ENCODE measurements at places on chromosomes 4 and X. TPM values are rescaled to one million over a fixed set of nuclear protein-coding genes. Genes with fewer than 3 reads are reported as not detected.

DNA sequence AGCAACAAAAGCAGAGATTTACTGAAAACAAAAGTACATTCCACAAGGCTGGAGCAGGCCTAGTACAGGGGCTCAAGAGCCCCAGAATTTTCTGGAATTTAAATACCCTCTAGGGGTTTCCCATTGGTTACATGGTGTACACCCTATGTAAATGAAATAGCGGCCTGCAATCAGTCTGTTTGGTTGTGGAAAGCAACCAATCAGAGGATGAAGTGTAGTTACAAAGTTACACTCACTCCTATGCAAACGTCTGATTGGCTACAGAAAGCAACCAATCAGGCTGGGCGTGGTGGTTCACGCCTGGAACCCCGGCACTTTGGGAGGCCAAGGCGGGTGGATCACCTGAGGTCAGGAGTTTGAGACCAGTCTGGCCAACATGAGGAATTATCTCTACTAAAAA is 13.8 kb upstream of the TXLNG start:
- no peak for DNase-seq

GRCh38 chrX:132470831-132471230 is 18.0 kb downstream of the MBNL3 start:
- DNase-seq = no peak

- no peak for DNase-seq
These were observed 1.2 kb upstream of the TMEM144 start for GRCh38 chr4:158208963-158209640.

- no peak for DNase-seq
These were observed 9.3 kb downstream of the STX18 start for GRCh38 chr4:4532371-4533154.

DNA sequence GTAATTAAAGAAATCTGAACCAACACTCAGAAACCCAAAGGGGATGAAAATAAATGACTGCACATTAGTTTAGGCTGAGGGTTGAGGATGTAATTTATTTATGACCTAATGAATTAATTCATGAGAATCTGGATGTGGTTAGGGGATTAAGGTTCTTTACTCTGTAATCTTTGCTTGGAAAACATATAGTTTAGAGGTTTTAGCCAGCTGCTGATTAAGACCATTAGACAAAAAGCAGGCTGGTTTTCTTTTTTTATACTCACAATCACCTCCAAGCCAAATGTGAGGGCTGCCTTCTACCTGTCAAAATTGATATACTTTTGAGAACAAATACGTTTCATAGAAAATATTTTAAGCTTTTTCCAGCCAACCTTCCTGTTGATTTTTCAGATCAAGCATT is 2705.8 kb downstream of the PCDH7 start:
- DNase-seq = no peak

- no peak for DNase-seq
These were observed 82.1 kb downstream of the BCOR start for GRCh38 chrX:40015693-40016092.

GK gene
- total RNA-seq = 16.5 TPM

DNA sequence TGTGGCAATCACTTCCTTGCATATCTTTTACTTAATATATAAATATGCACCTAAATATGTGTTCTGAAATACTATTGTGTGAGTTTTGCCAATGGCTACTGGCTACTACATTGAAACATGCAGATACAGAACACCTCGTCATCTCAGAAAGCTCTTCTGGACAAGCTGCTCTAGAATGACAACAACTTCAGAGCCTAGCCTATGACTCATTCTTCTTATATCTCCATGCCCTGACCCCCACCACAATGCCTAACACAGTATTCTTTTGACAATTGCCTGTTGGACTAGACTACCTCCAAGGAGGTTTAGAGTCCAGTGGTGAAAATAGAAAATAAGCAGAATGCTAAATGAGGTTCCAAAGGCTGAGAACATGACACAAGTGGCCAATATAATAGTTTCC is 17.6 kb upstream of the DMP1 start:
- no peak for DNase-seq

- DNase-seq = peak; percentile 30
These were observed 689 bp upstream of the TMA16 start for GRCh38 chr4:163493643-163494359.

CT45A1 gene
- total RNA-seq = not detected

GRCh38 chr4:83490876-83491450 is 6.1 kb upstream of the ABRAXAS1 start:
- DNase-seq = no peak

GRCh38 chrX:139112432-139112831 is 400.9 kb upstream of the FGF13 start:
- DNase-seq = no peak

TCP11X2 gene
- not detected for total RNA-seq

DNA sequence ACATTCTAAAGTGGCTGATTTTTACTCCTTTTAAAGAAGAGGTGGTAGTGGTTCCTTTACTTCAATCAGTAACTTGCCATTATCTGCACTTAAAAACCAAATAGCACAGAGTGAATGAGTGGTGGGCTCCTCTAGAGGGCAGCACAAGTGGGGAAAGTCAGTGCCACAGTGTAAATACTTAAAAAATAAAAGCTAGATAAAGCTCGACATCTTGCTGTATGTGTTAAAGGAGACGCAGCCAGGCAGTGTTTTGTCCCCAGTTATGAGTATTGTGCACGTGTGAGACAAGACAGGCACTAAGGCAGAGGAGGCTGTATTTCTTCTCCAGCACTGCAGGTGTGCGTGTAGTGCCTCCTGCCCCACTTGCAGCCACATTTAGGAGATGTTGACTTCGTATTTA is 24.6 kb downstream of the NAP1L5 start:
- no peak for DNase-seq

GPC4 gene
- 0.16 TPM for total RNA-seq

DNA sequence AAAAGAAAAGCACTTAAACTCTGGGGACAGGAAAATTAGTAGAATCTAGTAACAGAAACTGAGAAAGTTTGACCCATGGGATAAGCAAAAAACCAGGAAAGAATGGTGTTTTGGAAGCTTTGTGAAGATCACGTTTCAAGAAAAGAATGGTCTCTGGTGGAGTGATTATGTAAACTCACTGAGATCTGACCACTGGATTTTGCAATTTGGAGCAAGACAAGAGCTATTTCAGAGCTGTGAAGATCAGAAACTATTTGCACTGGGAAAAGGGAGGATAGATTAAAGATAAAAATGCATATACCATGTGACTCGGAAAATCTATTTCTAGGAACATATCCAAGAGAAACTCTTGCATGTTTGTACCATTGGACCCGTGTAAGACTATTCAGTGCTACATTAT is 4.3 kb downstream of the TMPRSS11D start:
- no peak for DNase-seq

DNA sequence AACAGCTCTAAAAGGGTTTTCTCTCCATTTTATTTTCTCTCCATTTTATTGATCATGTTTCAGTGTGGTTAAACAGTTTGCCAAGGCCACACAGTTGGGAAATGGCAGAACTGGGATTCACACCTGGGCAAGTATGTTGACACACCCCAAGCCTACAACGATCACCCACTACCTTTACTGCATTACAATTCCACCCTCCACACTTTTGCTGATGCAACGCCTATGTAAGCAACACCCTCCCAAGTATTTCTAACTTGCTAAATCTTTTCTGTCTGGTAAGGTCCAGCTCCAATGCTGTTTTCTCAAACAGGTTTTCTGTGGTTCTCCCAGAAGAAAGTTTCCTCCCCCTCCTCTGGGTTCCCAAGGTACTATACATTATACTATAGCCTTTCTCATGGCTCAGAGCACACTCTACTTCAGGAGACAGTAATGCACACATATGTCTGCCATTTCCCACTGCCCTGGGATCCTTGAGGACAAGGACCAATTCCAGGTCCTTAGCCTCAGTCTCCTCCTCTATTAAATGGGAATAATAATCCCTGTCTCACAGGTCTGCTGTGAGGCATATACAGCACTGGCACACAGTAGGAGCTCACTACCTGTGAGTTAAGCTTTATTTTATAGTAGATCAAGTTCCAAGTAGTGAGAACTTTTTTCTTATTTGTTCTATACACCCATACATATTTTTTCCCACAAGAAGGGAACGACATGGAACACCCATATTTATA is 27.9 kb downstream of the IQSEC2 start:
- no peak for DNase-seq

- DNase-seq = no peak
These were observed 37.3 kb downstream of the RRAGB start for GRCh38 chrX:55754861-55755294.

DNA sequence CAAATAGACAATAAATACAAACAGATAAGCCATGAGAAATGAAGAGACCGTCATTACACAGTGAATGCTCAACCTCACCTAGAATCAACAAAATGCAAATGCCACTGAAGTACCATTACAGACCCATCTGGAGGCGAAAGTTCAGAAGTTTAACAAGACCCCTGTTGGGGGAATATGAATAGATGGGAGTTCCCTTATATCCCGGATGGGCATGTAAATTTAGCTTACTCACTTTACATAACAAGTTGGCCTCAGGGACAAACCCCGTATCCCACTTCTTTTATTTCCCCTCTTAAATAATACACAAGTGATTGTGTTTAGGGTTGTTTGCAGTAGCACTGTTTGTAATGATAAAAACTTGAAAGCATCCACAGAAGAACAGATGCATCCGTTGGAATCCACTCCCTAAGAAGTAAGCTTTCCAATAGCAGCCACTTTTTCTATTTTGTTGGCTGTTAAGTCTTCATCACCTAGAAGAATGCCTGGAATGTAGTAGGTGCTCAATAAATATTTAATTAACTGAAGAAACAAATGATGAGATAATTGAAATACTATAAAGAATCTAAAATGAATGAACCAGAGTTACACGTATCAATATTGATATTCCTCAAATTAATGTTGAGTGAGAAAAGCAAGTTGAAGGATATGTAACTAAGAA is 1076.3 kb upstream of the TENM3 start:
- DNase-seq = no peak

HMX1 gene
- not detected for total RNA-seq

DNA sequence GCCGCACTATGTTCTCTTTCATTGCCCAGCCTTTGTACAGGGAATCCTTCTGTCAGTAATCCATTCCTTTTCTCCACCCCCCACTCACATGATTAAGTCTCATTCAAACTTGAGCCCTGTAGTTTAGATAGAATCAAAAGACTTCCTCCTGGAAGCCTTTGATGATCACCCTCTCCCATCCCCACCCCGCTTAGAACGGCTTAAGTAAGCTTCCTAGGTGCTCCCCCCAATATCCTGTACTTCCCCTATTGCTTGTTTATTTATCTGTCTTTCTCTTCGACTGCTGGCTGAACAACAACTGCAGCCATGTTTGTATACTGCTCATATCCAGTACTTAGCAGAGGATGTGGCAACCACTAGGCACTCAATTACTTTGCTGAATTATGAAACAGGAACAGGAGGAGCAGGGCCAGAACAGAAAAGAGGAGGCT is 38.5 kb upstream of the GPC3 start:
- no peak for DNase-seq

GRCh38 chrX:124917011-124917410 is 402.7 kb upstream of the TEX13C start:
- DNase-seq = no peak

GRCh38 chr4:44629280-44629866 is 22.1 kb downstream of the YIPF7 start:
- no peak for DNase-seq

FGA gene
- total RNA-seq = not detected

GUCY1A1 gene
- total RNA-seq = 0.51 TPM

GRCh38 chr4:126495163-126495752 is 1137.5 kb upstream of the INTU start:
- DNase-seq = no peak

PNMA3 gene
- 1.2 TPM for total RNA-seq

- DNase-seq = no peak
These were observed 95.5 kb upstream of the PPP2R3B start for GRCh38 chrX:482192-482701.

OPN1MW3 gene
- not detected for total RNA-seq

- no peak for DNase-seq
These were observed 429.2 kb upstream of the HS3ST1 start for GRCh38 chr4:11857881-11858280.

- no peak for DNase-seq
These were observed 174.3 kb downstream of the CEP135 start for GRCh38 chr4:56123051-56123450.

ARAF gene
- 108 TPM for total RNA-seq

CT47B1 gene
- not detected for total RNA-seq

IRS4 gene
- not detected for total RNA-seq

- no peak for DNase-seq
These were observed 4.2 kb upstream of the HGFAC start for GRCh38 chr4:3437582-3437936.

GRCh38 chr4:37693450-37694190 is 7.4 kb upstream of the RELL1 start:
- DNase-seq = no peak

GRCh38 chr4:110795971-110796370 is 173.1 kb upstream of the PITX2 start:
- DNase-seq = no peak

CT45A10 gene
- not detected for total RNA-seq

DNA sequence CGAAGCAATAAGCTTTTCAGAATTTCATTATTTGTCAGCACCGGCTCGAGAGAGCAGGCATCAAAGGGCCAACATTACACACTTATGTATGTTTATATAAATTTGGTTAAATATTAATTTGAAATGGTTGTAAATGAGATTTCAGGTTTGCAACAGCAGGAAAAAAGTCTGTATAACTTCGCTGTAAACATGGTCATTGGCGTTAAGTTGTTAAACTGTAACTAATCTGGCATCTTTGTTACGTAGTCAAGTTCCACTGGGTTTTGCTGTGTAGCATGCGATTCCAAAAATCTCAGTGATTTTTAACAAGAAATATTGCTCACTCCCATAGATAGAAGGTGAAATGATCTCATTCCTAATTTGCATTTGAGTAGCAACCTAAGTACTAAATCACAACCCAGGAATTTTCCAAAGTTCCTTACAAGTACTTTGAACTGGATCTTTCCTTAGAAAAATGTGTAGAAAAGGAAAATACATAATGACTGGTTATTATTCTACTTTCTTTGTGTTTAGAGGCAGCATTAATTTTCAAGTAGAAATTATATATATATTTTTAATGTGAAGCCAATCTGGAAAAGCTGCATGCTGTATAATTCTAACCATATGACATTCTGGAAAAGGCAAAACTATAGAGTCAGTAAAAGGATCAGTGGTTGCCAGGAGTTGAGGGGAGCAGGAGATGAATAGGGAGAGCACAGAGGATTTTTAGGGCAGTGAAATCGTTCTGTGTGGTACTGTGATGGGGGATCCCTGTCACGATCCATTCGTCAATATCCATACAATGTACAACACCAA is 222.1 kb downstream of the CBR4 start:
- no peak for DNase-seq

- DNase-seq = no peak
These were observed 164.3 kb downstream of the ENOX2 start for GRCh38 chrX:130738638-130739195.

- no peak for DNase-seq
These were observed 74.0 kb downstream of the MAOB start for GRCh38 chrX:43808231-43808630.

GRCh38 chrX:65601530-65602220 is 65.8 kb upstream of the MSN start:
- no peak for DNase-seq

DNA sequence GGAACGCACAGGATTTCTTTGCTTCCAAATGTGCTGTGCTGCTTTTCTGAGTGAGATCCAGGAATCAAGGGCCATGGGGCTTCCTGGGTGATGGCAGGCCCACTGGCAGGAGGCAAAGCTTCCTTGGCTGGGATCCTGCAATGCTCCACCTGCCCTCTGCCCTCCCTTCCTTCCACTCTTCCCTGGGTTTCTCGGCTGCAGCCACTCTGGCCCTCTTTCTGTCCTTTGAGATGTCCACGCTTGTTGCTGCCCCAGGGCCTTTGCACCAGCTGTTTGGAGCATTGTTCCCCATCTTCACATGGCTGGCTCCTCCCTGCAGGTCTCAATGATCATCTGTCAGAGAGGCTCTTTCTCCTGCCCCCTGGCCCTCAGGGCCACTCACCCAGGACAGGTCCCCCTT is 78.9 kb downstream of the PSAPL1 start:
- no peak for DNase-seq
